ENCODE measurements at places on chromosomes 11 and 22.

DNA sequence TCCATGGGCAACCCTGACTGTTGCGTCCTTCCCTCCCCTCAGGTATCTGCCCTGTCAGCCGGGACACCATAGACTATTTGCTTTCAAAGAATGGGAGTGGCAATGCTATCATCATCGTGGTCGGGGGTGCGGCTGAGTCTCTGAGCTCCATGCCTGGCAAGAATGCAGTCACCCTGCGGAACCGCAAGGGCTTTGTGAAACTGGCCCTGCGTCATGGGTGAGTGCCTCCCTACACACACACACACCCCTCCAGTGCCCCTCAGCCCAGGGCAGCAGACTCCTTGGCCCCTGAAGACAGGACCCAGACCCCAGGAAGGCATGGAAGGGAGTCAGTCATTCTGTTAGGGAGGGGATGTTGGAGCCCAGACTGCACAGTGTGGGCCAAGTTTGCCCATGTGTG lies 17.9 kb upstream of the UVRAG start:
- DNase-seq: no peak

DNA sequence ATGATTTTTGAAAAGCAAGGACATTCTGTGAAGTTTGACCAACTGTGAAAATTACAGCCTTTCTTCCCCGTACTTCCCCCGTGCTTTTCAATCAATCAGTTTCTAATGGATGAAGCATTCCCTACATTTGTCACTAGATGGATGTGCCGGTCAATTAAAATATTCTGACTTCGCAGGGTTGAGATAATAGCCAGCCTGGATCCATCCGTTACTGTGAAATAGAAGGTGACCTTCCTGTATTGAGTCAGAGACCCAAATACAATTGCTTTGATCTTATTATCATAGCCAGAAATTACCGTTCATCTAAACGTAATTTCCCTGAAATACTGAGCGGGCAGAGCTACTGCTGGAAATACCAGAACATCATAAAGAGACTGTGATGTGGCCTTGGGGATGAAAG lies 21.1 kb upstream of the PARVB start:
- no peak for DNase-seq

- DNase-seq: no peak
These were observed 93.2 kb downstream of the PLEKHA7 start for GRCh38 chr11:16921019-16921418.

- no peak for DNase-seq
These were observed 3.6 kb downstream of the LDLRAD3 start for GRCh38 chr11:35947437-35947836.

- DNase-seq: no peak
These were observed 398.8 kb upstream of the RAG2 start for GRCh38 chr11:36996795-36997194.
